ENCODE measurements at places on chromosomes 7 and 10. TPM values are rescaled to one million over a fixed set of nuclear protein-coding genes. Genes with fewer than 3 reads are reported as not detected.
A peak's percentile ranks its signal among the peaks of the same experiment; 100 is the strongest.

GRCh38 chr7:126574276-126575250 lies 678.2 kb downstream of the GRM8 start:
- no peaks in the 10 kb centered on the region for H3K4me1 ChIP-seq
- H3K4me3 ChIP-seq: no peak overlapping the region
- H3K27ac ChIP-seq: no peak overlapping the region
- H3K27me3 ChIP-seq: no peaks in the 10 kb centered on the region
- DNase-seq: peak; percentile 2
- peaks cover 7% of the 10 kb centered on the region for H3K36me3 ChIP-seq

CPN1 gene
- total RNA-seq: not detected

INSIG1 gene
- 5.9 TPM for total RNA-seq

- peaks cover 1% of the 10 kb centered on the region for H3K27me3 ChIP-seq
- peaks cover 49% of the 10 kb centered on the region for H3K36me3 ChIP-seq
- DNase-seq: no peak
Observed at GRCh38 chr10:80492848-80493521, 38.9 kb downstream of the TSPAN14 start.

ITGB8 gene
- total RNA-seq: 0.08 TPM

DNA sequence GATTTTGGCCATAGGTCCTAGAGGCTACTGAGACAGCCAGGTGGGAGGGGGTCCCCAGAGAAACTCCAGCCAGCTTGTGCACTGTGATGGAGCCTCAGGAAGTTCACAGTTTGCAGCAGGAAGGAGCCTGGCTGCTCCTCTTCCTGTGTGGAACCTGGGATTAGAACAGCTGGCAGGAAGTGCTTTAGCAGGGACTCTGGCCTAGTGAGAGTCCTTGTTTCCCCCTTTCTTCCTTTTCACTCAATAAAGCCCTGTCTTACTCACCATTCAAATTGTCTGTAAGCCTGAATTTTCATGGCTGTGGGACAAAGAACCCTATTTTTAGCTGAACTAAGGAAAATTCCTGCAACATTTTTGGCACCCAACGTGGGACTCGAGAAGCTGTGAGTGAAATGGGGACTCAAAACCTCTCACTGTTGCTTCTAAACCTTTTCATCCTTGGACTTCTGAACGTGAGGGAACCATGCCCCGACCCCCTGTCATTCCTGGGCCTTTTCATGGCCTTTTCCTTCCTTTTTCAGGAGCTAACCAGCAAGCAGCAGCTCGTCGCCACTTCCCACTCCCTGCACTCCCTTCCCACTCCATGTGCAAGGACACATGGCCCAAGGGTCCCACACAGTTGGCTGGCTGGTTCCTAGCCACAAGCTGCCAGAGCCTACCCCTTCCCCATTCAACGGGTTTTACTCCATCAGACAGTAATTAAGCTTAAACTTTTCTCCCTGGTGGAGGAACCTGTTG lies 32.8 kb upstream of the SORCS3 start:
- H3K27ac ChIP-seq: no peak overlapping the region
- H3K4me3 ChIP-seq: no peak overlapping the region
- peaks cover 7% of the 10 kb centered on the region for H3K36me3 ChIP-seq

- no peaks in the 10 kb centered on the region for H3K36me3 ChIP-seq
- no peak overlapping the region for H3K4me3 ChIP-seq
- no peak for DNase-seq
- H3K27ac ChIP-seq: no peak overlapping the region
- H3K27me3 ChIP-seq: peaks cover 3% of the 10 kb centered on the region
Observed at GRCh38 chr10:80081026-80081425, 2.6 kb downstream of the TMEM254 start.

BMPER gene
- 11.1 TPM for total RNA-seq

CALY gene
- not detected for total RNA-seq

HMX2 gene
- total RNA-seq: not detected

CHN2 gene
- not detected for total RNA-seq

FAM24A gene
- total RNA-seq: not detected

GRCh38 chr7:84684836-84685480 lies 490.4 kb upstream of the SEMA3A start:
- H3K36me3 ChIP-seq: no peaks in the 10 kb centered on the region
- no peak overlapping the region for H3K4me3 ChIP-seq
- no peaks in the 10 kb centered on the region for H3K27me3 ChIP-seq

DNA sequence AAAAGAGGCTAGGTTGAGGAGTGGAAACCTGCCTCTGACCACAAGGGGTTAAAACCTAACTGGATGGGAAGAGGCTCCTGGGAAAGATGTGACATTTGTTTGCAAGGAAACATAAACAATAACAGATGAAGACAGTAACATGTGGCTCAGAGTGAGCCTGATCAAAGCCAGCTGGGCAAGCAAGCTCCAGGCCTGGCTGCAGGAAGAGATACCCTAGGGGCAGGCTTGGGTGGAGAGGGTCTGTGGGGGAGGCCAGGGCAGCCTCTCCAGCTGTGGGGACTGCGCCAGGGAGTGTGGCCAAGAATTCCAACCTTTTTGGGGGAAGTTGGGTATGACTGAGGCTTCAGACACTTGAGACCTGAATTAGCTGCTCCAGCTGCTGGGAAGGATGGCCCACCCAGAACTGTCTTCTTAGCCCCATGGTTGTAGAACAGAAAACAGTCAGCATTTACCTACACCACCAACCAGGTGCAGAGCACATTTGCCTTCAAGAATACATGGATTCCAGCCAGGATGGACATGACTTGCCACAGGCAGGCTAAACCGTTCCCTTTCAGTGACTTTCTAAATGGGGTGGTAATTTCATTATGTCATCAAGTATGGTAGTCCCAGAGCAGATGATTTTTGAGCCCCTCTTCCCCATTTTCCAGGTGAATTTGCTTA lies 10.4 kb upstream of the FAM170B start:
- DNase-seq: no peak
- H3K27me3 ChIP-seq: peaks cover 10% of the 10 kb centered on the region
- H3K27ac ChIP-seq: no peak overlapping the region
- H3K36me3 ChIP-seq: peaks cover 5% of the 10 kb centered on the region

DNA sequence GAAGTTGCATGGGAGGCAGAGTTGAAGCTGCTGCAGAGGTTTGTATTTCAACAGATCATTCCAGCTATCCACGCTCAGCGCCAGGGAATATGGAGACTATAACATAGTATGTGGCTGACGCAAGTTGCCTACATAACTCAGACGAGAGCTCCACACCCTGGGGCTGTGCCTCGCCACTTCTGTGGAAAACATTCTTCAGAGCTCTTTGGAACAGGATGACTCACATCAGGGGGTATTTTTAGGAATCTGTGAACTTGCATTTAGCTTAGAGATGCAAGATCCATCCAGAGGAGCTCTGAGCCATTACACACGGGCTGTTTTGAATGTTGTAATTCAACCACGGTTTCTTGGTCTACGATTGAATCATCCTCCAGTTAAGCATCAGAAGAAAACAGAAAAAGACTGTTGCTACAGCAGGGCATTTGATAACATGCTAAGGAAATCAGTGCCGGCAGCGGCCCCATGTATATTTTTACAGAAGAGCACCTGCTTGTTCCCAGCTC lies 481.5 kb upstream of the AKR1E2 start:
- H3K27ac ChIP-seq: peak overlapping the region; percentile 99
- peaks cover 39% of the 10 kb centered on the region for H3K4me1 ChIP-seq
- no peaks in the 10 kb centered on the region for H3K27me3 ChIP-seq

DNA sequence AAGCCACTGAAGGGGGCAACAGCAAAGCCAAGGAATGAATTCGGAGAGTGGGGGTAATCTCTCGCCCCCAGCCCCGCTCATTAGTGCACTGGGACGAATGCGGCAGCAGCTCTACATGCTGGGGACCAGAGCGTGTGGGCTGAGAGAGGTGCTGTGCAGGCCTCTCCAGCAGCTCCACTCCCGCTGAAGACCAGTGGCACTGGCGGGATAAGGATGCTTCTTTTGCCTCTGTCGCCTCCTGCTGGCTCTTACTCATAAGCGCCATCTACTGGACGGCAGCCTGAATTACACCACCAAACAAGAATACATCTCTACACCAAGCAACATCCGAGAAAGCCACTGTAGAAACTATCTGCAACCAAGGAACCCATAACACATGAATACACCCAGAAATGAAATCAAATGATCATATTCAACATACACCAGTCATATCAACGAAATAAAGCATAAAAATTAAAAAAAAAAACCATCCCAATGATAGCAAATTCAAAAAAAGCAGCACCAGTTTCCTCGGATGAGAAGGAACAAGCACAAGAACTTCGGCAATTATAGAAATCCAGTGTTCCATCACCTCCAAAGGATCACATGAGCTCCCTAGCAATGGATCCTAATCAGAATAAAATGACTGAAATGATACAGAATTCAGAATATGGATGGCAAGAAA lies 79.0 kb upstream of the TMEM168 start:
- peak; percentile 10 for DNase-seq
- no peak overlapping the region for H3K27ac ChIP-seq
- peaks cover 12% of the 10 kb centered on the region for H3K36me3 ChIP-seq
- peaks cover 28% of the 10 kb centered on the region for H3K4me1 ChIP-seq
- no peak overlapping the region for H3K4me3 ChIP-seq

- no peaks in the 10 kb centered on the region for H3K27me3 ChIP-seq
- no peak overlapping the region for H3K4me3 ChIP-seq
- H3K27ac ChIP-seq: no peak overlapping the region
Observed at GRCh38 chr10:275680-276079, 140.4 kb downstream of the ZMYND11 start.

GRCh38 chr10:44385026-44385695 lies at the start of gene CXCL12:
CXCL12 (minus strand) TSS chr10:44385097; CDS start chr10:44385005, 92 bp downstream.
- H3K36me3 ChIP-seq: 0 out of 2 replicates have a peak, but pooled peaks cover 8% of the 10 kb centered on the region
- no peaks in the 10 kb centered on the region for H3K27me3 ChIP-seq
- H3K4me3 ChIP-seq: peak within 1 kb of the TSS; percentile 87
- H3K27ac ChIP-seq: peak within 1 kb of the TSS; percentile 18
- DNase-seq: no peak

DNA sequence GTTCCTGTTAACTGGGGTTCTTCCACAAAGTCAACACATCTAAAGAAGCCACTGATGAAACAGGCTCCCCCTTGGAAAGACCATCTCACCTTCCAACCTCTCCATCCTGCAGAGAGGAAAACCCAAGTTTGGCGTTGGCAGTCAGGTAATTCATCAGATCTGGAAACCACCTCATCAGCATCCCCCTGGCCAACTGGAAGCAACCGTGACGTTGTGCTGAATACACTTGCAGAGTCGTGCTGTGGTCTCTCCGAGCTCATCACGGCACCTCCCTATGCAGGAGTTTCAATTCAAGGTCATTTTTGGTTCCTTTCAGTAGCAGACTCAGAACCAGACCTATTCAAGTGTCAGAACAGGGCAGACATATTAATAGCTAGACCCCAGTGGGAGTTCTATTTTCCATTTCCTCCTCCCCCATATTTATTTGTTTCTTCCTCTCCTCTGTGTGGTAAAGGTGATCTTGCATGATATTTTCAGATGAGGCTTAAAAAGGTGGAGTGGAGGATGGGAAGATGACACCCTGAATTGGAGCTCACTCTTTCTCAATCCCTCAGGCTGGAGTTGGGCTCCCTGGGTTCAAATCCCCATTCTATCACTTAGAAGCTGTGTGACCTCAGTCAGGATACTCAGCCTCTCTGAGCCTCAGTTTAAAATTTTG lies 149.1 kb upstream of the ADO start:
- H3K36me3 ChIP-seq: no peaks in the 10 kb centered on the region
- DNase-seq: no peak
- peaks cover 4% of the 10 kb centered on the region for H3K27me3 ChIP-seq
- no peak overlapping the region for H3K4me3 ChIP-seq
- H3K4me1 ChIP-seq: peaks cover 23% of the 10 kb centered on the region
- no peak overlapping the region for H3K27ac ChIP-seq

HPS1 gene
- total RNA-seq: 49.1 TPM

GRCh38 chr10:19169684-19170083 lies 121.1 kb downstream of the MALRD1 start:
- H3K4me1 ChIP-seq: no peaks in the 10 kb centered on the region
- H3K36me3 ChIP-seq: no peaks in the 10 kb centered on the region
- DNase-seq: no peak
- no peaks in the 10 kb centered on the region for H3K27me3 ChIP-seq
- no peak overlapping the region for H3K27ac ChIP-seq

EMX2 gene
- not detected for total RNA-seq

DNA sequence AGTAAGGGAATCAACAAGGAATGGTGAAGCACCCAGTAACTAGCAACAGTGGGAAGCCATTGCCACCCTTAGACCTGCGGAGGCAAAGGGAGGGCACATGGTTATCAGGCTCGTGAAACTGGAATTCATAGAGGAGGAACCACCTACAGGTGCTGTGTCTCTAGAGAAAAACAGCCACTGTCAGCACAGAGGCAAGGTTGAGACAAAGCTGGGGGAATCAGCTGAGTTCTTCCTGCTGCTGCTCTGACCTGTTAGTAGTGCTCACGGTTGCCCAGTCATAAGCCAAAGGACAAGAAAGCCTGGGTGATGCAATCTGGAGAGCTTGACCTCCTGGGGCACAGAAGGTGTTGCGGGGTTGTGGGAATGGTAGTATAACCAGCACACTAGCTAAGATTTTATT lies 110.1 kb downstream of the TPST1 start:
- no peak for DNase-seq
- peaks cover 24% of the 10 kb centered on the region for H3K4me1 ChIP-seq
- H3K36me3 ChIP-seq: no peaks in the 10 kb centered on the region
- no peak overlapping the region for H3K4me3 ChIP-seq
- H3K27me3 ChIP-seq: no peaks in the 10 kb centered on the region

CDC14C gene
- total RNA-seq: not detected

NODAL gene
- total RNA-seq: not detected

DNA sequence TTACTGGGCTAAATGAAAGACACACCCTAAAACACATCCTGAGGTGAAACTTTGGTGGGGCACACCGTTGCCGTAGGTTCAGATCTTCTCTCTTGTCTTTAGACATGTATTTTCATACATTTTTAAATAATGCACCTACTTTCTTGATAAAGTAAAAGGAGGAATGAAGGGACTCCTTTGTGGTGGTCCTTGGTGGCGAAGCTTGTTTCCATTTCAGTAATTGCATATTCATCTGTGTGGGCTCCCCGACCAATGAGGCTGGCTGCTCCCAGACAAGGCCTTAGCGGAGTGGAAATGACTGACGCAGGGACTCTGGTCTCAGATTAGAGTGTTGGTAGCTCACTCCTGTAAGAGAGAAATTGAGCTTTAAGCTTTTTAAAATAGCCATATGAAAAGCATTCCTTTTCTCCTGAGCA lies 815 bp downstream of the CCSER2 start:
- H3K27me3 ChIP-seq: peaks cover 8% of the 10 kb centered on the region
- peak overlapping the region; percentile 96 for H3K27ac ChIP-seq
- peak overlapping the region; percentile 96 for H3K4me3 ChIP-seq
- DNase-seq: peak; percentile 36
- no peaks in the 10 kb centered on the region for H3K36me3 ChIP-seq
